A375 (cell line): ENCODE measurements at places on chromosomes 7 and 10. TPM values are rescaled to one million over a fixed set of nuclear protein-coding genes. Genes with fewer than 3 reads are reported as not detected.

The NUDT5 gene
- 46.3 and 57.6 TPM in 2 replicates for total RNA-seq

The EN2 gene
- total RNA-seq: 3.6 and 5.5 TPM in 2 replicates

The PIK3AP1 gene
- 2.0 and 2.9 TPM in 2 replicates for total RNA-seq

The HOXA1 gene
- 0.94 and 1.1 TPM in 2 replicates for total RNA-seq

The MTURN gene
- total RNA-seq: 6.1 and 6.3 TPM in 2 replicates

The ANXA8 gene
- 0.21 and 0.34 TPM in 2 replicates for total RNA-seq

The COL13A1 gene
- total RNA-seq: 59.4 and 61.0 TPM in 2 replicates

The SEPTIN14 gene
- 0.08 TPM in 1 of 2 replicates, not detected in the other for total RNA-seq
